ENCODE measurements at places on chromosomes 2 and 18. TPM values are rescaled to one million over a fixed set of nuclear protein-coding genes. Genes with fewer than 3 reads are reported as not detected.
A peak's percentile ranks its signal among the peaks of the same experiment; 100 is the strongest.

GRCh38 chr2:73101626-73102256, 11.0 kb downstream of the RAB11FIP5 start:
- peaks cover 2% of the 10 kb centered on the region for H3K4me1 ChIP-seq
- H3K4me3 ChIP-seq, result no peak overlapping the region
- H3K36me3 ChIP-seq, result no peaks in the 10 kb centered on the region

RAB6C gene
- not detected for total RNA-seq

- no peaks in the 10 kb centered on the region for H3K27me3 ChIP-seq
- no peaks in the 10 kb centered on the region for H3K36me3 ChIP-seq
- H3K27ac ChIP-seq, result peak within 1 kb of the TSS; percentile 29
Observed at GRCh38 chr2:190407662-190408537, at the start of gene MFSD6. MFSD6 (plus strand) TSS chr2:190408355; CDS start chr2:190436030, 27,675 bp downstream.

DNA sequence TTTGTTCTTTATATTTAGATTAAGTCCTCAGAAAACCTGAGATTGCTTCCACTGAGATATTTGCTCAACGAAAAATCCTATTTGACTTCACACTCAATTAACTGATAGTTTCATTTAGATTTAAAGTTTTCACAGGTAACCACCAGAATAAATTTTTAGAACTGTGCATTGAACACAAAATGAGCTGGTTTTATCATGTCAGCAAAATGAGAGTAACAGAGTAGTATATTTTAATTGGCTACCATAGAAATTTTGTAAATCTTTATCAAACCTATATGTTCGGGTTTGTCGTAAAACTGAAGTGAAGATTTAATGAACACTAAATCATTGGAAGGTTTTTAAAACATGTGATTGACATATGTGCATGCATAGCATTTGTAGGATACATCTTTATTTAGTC, 32.7 kb upstream of the MFF start:
- no peaks in the 10 kb centered on the region for H3K27me3 ChIP-seq
- no peaks in the 10 kb centered on the region for H3K4me1 ChIP-seq
- H3K27ac ChIP-seq, result no peak overlapping the region
- H3K36me3 ChIP-seq, result no peaks in the 10 kb centered on the region
- no peak overlapping the region for H3K4me3 ChIP-seq

LYG1 gene
- 1.0 TPM for total RNA-seq

- no peak for DNase-seq
- H3K27ac ChIP-seq, result no peak overlapping the region
- H3K4me1 ChIP-seq, result no peaks in the 10 kb centered on the region
- no peak overlapping the region for H3K4me3 ChIP-seq
- H3K36me3 ChIP-seq, result no peaks in the 10 kb centered on the region
Observed at GRCh38 chr2:151478011-151478410, 68.3 kb downstream of the RIF1 start.

ABCB11 gene
- 0.05 TPM for total RNA-seq

DNA sequence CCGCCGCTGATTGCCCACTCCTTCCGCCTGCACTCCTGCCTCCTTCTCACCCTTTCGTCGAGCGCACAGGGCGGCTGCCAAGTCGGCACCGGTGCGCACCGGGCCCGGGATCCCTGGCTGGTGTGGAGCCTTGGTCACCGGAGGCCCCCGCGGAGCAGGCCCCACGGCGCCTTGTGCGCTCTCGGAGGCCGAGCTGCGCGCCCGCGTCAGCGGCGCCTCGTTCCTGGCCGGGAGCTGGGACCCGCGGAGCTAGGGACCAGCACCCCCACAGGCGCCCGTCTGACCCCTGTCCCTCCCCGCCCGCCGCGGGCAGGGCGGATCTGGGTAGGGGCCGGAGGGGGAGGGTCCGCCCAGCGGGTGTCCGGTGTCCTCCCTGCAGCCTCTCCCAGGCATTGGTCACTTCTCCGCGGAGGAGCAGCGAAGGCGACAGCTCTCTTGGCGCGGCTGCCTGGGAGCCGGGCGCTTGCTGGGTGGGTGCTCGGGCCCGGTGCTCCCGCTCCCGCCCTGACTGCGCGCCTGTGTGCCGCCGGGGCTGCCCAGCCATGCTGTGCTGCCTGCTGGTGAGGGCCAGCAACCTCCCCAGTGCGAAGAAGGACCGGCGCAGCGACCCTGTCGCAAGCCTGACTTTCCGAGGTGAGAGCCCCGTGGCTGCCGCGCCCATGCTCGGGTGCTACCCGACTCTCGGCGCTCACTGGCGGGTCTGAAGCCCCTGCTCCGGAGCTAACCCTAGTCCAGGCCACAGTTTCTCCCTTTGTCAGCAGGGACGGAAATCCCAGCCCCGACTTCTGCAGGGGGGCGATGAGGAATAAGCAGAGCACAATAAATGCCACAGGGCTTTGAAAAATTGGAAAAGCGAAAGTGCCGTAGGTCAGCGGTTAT, 13.2 kb downstream of the DYSF start:
- H3K4me3 ChIP-seq, result peak overlapping the region; percentile 50
- DNase-seq, result no peak
- no peaks in the 10 kb centered on the region for H3K36me3 ChIP-seq
- H3K27ac ChIP-seq, result no peak overlapping the region
- no peaks in the 10 kb centered on the region for H3K27me3 ChIP-seq

GRCh38 chr2:129255610-129256313, 723.7 kb upstream of the RAB6C start:
- no peaks in the 10 kb centered on the region for H3K36me3 ChIP-seq
- H3K4me1 ChIP-seq, result no peaks in the 10 kb centered on the region

IL36A gene
- not detected for total RNA-seq

DNA sequence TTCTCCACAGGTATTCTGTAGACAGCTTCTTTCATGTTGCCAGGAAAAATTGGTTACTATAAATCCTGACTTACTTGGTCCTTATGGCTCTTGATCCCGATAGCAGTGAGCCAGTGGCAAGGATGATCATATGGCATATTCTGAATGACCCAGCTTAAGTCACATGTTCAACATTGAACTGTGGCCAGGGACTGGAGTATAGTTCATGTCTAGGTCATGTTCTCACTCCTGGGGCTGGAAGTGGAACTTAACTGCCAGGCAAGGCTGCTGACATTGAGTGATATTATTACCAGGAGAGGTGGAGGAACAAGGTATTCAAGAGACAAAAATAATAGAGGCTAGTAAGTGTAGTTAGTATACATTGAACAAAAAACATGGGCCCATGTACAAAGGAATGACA, 26.2 kb downstream of the R3HDM1 start:
- no peak for DNase-seq
- H3K27me3 ChIP-seq, result no peaks in the 10 kb centered on the region
- no peaks in the 10 kb centered on the region for H3K4me1 ChIP-seq
- H3K36me3 ChIP-seq, result no peaks in the 10 kb centered on the region

DNA sequence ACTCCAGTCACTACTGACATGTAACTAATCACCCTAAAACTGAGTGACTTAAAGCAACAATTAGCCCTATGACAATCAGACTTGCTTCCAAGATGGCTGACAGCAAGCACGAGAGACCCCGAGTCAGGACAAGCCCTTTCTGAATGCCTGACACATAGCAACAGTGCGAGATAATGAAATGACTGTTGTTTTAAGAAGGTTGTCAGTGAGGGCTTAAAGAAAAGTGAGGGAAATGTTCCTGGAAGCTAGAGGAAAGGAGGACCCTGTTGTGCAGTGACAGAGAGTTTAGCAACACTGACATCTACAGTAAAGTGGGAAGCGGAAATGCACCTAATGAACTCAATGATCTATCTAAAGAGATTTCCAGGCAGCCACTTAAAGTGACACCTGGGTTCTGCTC, 163.1 kb downstream of the STK39 start:
- no peaks in the 10 kb centered on the region for H3K27me3 ChIP-seq
- no peak overlapping the region for H3K27ac ChIP-seq
- H3K4me1 ChIP-seq, result no peaks in the 10 kb centered on the region
- no peaks in the 10 kb centered on the region for H3K36me3 ChIP-seq

POU3F3 gene
- 0.10 TPM for total RNA-seq

DNA sequence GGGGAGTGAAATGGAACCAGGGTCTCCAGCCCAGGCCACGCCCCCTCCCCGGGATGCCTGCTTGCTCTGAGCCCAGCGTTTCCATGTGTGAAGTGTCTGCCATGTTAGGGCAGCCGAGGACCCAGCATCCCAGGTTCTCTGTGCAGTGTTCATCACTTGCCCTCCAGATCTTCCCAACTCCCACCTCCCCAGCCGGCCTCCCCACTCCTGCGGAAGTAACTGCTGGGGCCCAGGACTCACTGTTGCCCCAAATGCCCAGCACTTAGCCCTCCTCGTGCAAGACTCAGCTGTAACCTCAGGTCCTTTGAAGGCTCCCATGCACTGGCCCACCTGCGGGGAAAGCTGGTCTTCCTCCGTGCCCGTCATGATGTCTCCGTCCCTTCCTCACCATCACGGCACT, 9.7 kb upstream of the PXDN start:
- H3K4me3 ChIP-seq, result no peak overlapping the region
- H3K27me3 ChIP-seq, result no peaks in the 10 kb centered on the region
- no peak overlapping the region for H3K27ac ChIP-seq
- no peaks in the 10 kb centered on the region for H3K4me1 ChIP-seq
- no peaks in the 10 kb centered on the region for H3K36me3 ChIP-seq
- DNase-seq, result no peak

- H3K36me3 ChIP-seq, result no peaks in the 10 kb centered on the region
- no peak overlapping the region for H3K27ac ChIP-seq
- H3K27me3 ChIP-seq, result no peaks in the 10 kb centered on the region
Observed at GRCh38 chr2:113124984-113125855, 2.2 kb upstream of the IL1RN start.

DNA sequence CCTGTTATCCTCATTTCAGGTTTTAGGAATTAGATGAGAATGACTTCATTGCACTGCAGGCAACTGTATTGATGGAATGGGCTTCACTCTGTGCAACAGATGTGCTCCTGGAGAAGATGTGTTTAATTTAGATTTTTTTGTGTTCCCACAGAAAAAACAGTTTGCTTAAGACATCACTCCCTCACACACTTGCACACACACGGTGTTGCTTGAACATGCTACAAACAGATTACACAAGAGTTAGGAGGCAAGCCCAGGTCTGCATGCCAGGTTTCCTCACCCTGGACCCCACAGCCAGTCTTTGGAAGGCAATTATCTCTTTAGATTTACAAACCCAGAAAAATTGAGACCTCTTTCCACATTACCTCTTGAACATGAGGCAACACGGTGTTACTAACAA, 93.7 kb upstream of the KLHL29 start:
- no peak for DNase-seq
- H3K4me3 ChIP-seq, result no peak overlapping the region
- H3K27ac ChIP-seq, result no peak overlapping the region
- peaks cover 11% of the 10 kb centered on the region for H3K4me1 ChIP-seq

DNA sequence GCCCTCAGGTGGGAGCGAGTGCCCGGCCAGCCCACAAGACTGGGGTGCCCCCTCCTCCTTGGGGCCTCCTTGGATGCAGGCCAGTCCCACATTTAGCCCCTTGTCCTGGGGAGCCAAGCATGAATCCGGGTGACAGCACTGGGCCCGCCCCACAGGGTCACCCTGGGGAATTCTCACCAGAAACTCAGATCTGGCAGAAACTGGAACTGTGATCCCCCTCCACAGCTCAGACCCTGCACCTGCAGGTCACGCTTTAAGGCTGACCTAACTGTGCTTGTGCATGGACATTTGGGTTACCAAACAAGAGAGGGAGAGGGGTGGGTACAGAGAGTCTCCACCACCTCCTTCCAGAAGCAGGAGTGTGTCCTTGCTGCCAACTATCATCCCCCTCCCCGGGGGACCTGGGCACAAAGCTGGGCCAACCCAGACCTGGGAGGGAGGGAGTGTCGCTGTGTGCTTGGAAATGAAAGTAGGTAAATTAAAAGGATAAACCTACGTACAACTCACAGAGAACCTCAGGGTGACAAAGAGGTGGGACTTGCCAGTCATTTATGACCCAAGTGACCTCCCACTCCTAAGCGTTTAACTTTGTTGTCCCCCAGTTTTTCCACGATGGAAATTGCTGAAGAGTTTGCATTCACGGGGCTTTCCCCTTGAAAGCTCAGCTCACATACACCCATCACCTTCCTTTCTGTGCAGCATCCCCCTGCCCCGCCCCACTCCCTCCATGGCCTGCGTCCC, 9.1 kb downstream of the ITM2C start:
- no peaks in the 10 kb centered on the region for H3K27me3 ChIP-seq
- peaks cover 1% of the 10 kb centered on the region for H3K4me1 ChIP-seq
- DNase-seq, result no peak
- no peak overlapping the region for H3K4me3 ChIP-seq

HOXD13 gene
- not detected for total RNA-seq

RGPD3 gene
- 0.80 TPM for total RNA-seq

- no peaks in the 10 kb centered on the region for H3K36me3 ChIP-seq
- H3K4me1 ChIP-seq, result no peaks in the 10 kb centered on the region
- no peaks in the 10 kb centered on the region for H3K27me3 ChIP-seq
- no peak overlapping the region for H3K4me3 ChIP-seq
- DNase-seq, result no peak
- no peak overlapping the region for H3K27ac ChIP-seq
Observed at GRCh38 chr2:65045651-65046050, 10.6 kb upstream of the CEP68 start.

- H3K27me3 ChIP-seq, result no peaks in the 10 kb centered on the region
- H3K27ac ChIP-seq, result no peak overlapping the region
- H3K4me3 ChIP-seq, result no peak overlapping the region
Observed at GRCh38 chr2:45774688-45775244, 123.3 kb downstream of the PRKCE start.

DNA sequence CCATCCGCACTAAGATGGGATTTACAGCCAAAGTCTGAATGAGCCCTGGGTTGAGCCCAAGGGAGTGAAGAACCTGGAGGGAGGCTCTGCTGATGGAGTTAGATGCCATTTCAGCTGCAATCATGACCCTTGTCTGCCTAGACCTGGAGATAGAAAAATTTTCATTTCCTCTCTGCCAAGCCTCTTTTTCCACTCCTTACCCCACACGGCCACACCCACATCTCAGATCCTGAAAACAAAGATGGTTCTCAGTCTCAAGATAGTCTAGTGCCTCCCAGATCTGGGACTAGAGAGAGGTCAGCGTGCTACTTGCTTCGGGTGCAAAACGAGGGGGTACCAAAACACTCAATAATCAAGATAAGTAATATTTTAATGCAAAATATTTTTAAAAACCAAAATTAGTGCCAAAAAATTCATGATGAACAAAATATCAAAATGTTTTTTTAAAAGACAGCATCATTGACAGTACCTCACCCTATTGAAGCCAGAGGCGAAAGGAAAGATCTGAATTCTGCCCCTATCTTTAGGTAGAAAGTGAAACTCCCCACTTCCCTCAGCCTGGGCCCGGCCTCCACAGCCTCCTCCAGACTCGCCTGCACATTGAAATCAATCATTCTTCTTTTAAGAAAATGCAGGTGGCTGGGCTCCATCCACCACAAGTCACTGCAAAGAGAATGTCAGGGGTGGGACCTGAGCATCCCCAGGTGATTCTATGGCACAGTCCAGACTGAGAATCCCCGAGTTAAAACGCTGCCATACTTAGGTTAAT, 57.8 kb upstream of the GPR45 start:
- H3K4me3 ChIP-seq, result no peak overlapping the region
- no peaks in the 10 kb centered on the region for H3K36me3 ChIP-seq
- no peak overlapping the region for H3K27ac ChIP-seq
- no peak for DNase-seq
- no peaks in the 10 kb centered on the region for H3K4me1 ChIP-seq
- H3K27me3 ChIP-seq, result no peaks in the 10 kb centered on the region

Data from ovary (tissue), 10 donors.